ENCODE measurements at places on chromosomes 16 and 17. TPM values are rescaled to one million over a fixed set of nuclear protein-coding genes. Genes with fewer than 3 reads are reported as not detected.

DNA sequence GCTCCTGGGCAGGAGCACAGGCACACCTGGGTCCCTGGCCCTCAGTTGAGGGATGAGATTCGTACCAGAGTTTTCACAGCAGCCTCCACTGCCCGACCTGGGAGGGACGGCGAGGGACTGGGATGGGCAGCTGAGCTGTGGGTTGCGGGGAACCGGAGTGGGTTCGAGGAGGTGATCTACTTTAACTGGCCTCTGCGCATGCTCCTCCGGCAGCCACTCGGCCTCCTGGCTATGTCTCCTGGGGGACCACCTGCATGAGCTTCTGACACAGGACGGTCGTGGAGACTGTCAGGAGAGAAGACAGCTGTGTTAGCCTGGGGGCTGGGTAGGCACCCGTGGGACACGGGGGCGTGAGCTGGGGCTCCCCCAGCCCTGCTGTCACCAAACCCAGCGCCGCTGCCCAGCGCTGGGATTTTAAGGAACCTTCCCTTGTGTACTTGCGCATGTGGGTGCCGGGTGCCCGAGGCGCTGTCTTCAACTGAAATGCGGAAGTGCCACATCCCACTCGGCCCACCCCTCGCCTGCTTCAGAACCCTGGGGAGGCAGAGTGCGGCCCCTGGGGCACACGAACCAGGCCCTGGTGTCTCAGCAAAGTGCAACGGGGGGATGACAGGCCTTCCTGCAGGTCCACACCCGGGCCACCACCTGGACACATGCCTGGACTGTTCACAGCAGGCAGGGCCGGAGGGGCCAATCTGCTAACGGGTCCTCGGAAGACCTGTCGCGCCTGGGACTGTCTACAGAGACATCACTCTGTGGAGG is 36.4 kb downstream of the SLC7A5 start:
- DNase-seq: no peak

GRCh38 chr17:18318771-18319450 is 3.8 kb downstream of the SMCR8 start:
- DNase-seq: no peak

- no peak for DNase-seq
Observed at GRCh38 chr16:17556276-17557052, 85.7 kb upstream of the XYLT1 start.

The SALL1 gene
- total RNA-seq: not detected

The PRR35 gene
- not detected for total RNA-seq

DNA sequence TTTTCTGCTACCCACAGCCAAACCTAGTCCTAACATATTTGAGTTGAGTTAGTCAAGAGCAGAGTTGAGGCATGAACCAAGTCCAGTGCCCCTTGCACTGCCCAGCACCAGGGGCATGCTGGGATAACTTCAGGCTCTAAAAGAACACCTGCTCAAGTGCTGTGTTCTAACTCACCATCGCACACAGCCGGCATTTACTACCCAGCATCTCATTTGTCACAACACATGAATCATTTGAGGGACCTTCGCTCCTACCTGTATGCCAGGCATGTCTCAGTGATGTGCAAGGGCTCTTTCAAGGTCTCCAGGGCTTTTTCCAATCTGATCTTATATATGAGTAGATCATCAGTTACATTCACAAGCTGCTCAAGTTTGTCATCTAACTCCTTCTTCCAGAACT is 12.6 kb downstream of the TEKT1 start:
- DNase-seq: no peak

DNA sequence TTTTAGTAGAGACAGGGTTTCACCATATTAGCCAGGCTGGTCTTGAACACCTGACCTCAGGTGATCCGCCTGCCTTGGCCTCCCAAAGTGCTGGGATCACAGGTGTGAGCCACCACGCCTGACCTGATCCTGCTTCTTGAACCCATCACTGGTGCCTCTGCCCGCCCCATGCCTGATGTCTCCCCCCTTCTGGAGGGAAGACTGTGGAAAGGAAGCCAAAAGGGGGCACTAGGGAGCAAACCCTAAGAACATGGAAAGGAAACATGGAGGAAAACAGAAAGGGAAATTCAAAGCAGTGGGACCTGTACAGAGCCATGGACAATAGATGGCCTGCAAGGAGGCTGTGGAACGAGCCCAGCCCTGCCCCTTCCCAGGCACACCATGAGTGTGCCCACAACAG is 31.1 kb upstream of the FASN start:
- no peak for DNase-seq

DNA sequence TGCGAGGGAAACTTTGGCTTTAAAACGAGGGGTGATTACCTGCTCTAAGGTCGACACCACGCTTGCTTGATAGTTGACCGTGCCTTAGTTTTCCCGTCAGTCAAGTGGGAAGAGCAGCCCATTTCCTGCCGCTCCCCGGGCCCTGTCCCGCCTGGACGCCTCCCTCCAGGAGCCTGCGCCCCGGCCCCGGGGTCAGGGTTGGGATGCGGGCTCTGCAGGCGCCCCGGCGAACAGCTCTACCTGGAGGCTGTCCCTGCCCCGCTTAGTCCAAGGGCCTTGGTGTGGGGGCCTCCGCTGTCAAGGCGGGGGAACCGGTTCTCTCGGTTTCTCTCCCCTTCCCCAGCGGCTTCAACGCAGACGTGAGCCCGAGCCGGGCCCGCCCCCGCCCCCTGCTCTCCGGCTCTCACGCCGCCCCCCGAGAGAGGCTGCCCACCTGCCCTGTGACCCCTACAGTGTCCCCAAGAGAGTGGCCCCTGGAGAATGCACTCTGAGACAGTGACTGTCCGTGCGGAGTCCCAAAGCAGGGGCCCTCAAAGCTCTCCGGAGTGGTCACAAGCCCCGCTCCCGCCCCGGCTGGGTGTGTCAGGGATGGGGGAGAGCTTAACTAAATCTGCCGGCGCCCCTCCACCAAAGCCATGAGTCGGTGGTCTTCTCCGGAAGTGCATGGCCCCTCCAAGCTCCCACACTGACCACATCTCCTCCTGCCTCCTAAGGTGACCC is 117.4 kb upstream of the SMURF2 start:
- DNase-seq: no peak

The SULT1A2 gene
- 3.7 TPM for total RNA-seq

The NFAT5 gene
- total RNA-seq: 43.5 TPM

The SRRM2 gene
- total RNA-seq: 328 TPM

The IRX3 gene
- total RNA-seq: 0.48 TPM

GRCh38 chr17:31918701-31919128 is 17.2 kb upstream of the UTP6 start:
- no peak for DNase-seq

DNA sequence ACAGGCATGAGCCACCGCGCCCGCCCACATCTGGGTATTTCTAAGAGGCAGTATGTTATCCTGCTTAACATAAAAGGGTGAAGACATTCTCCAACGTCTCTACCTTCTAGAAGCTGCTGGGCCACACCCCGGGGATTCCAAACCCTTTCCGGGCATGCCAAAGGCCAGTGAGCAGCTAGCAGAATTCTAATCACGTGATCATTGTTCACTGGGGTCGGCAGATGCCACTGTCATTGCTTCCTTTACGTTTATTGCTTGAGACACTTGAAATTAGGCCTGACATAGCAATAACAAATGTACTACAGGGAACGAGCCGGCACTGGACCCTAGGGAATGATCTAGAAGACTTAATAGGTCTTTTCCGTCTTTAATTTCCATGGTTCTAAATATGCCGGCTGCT is 141.2 kb upstream of the ZFHX3 start:
- DNase-seq: no peak

- DNase-seq: no peak
Observed at GRCh38 chr17:4949321-4950074, 1.2 kb upstream of the PFN1 start.

GRCh38 chr16:73042807-73043206 is 5.1 kb downstream of the ZFHX3 start:
- no peak for DNase-seq

DNA sequence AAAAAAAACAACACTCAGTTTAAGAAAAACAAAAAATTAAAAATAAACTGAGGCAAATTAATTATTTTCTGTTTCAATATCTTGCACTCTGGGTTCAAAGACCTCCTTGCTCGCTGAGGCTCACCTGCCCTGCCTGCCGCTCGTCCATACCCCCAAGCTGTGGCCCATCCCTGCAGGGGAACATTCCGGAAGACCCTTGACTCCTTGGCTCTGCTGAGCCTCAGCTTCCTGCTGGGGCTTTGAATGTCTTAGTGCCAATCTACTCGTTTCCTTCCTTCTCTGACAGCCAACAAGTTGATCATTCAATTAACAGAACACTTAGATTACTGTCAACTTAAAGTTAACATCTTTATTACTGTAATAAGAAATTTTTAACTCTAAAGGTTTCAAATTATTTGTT is 24.3 kb downstream of the G6PC1 start:
- DNase-seq: no peak

The TMED6 gene
- not detected for total RNA-seq

The ORC6 gene
- total RNA-seq: 0.79 TPM

The ENDOV gene
- 16.6 TPM for total RNA-seq

DNA sequence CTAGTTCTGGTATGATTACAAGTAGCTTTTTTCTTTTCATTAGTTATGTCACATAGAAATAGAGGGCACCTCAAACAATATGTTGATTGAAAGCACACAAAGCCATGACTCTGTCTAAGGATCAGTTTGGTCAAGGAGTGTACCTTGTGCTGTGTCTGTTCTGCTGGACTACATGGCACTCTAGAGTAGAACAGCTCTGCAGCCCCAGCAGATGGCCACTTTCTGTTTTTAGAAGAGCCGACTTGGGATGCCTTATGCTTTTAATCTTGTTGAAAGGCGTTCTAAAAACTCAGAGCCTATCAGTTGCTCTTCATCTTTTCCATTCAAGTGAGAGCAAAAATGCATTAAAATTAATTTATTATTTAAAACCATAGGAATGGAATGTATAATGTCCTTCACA is 49.3 kb upstream of the CA10 start:
- no peak for DNase-seq

The GPR139 gene
- not detected for total RNA-seq

DNA sequence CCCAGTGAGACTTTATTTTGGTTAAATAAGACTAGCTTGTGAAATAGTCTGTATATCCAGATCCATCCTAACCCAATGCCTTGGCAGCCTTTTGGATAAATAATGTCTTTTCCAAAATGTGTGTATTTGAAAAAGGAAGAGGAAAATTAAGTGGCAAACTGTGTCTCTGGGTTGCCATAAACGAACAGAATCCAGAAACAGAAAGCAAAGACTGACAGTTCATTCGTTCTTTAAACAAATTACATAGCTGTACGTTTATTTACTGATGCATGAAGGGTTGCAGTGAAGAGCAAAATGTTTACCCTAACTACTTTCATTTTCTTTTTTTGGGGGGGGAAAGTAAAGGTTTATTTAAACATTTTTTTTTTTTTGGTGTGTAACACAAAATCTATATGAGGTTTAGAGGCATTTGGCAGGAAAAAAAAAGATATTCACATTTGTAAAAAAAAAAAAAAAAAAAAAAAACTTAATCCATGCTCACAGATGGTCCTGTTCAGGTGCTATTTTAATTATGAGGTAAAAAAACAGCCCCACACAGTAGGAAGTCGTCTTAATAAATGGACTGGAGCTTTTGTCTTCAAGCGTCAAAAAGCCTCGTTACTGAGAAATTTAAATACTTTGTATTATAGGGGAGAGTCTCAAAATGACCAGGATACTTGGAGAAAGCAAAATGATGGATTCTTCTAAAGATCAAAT is 245.9 kb downstream of the FTO start:
- DNase-seq: no peak

DNA sequence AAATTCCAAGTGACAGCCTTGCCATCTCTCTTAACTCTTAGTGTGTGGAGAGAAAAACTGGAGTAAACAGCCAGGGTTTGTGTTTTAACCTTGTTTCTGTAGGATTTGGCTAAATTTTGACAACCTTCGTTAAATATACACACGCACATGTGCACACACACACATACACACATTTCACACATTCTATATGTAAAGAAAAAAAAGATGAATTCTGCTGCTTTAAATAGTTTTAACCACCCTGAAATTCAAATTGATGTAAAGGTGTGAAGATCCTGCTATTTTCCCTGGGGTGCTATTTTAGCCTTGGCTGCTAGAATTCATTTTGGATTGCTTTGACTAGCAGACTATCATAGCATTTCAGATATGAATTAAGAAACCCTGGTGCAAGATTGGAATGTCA is 191.9 kb downstream of the FTO start:
- no peak for DNase-seq

The ASIC2 gene
- total RNA-seq: not detected

The GAS2L2 gene
- total RNA-seq: 0.48 TPM

DNA sequence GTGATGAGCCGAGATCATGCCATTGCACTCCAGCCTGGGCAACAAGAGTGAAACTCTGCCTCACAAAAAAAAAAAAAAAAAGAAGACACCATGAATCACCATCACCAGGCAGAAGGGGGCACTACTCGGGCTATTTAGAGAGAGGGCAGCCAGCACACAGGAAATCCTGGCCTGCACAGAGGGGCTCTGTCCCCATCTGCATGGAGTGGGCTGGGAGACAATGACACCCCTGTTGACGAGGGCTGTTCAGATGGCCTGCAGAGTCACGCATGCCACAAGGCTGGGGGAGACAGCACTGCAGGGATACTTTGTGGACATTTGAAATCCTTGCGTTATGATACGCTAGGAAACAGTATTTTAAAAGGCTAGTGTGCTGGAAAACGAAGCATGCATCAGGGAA is 48.3 kb downstream of the CUEDC1 start:
- DNase-seq: no peak

The LGALS9B gene
- total RNA-seq: not detected

DNA sequence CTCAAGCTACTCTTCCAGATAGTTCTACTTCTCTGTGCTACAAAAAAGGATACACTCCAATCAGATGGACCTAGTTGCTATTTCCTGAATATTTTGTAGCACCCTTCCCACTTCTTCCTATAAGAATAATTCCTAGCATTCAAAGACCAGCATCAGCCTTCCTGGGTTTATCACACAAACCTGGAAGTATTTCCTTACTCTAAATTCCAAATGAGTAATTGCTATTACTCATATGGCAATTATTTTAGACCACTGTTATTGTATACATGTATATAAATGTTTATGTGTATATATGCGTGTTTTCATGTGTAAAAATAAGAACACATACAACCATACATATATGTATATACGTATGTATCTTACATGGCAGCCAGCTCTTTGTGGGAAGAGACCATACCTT is 130.6 kb downstream of the MYO1D start:
- no peak for DNase-seq

- no peak for DNase-seq
Observed at GRCh38 chr17:57755480-57756070, 10.5 kb upstream of the CCDC182 start.

- no peak for DNase-seq
Observed at GRCh38 chr16:73172241-73172972, 124.5 kb upstream of the ZFHX3 start.

The MYOCD gene
- 0.48 TPM for total RNA-seq

The OR3A3 gene
- not detected for total RNA-seq
